Kidney (tissue), 22 donors: ENCODE measurements at places on chromosomes 1 and 21. TPM values are rescaled to one million over a fixed set of nuclear protein-coding genes. Genes with fewer than 3 reads are reported as not detected.

- no peaks in the 10 kb centered on the region for H3K4me1 ChIP-seq
- H3K27ac ChIP-seq = no peak overlapping the region
- no peaks in the 10 kb centered on the region for H3K27me3 ChIP-seq
- no peaks in the 10 kb centered on the region for H3K36me3 ChIP-seq
- no peak for DNase-seq
- H3K4me3 ChIP-seq = no peak overlapping the region
These were observed 229.5 kb upstream of the USP24 start for GRCh38 chr1:55444667-55445066.

- H3K4me1 ChIP-seq = no peaks in the 10 kb centered on the region
- H3K36me3 ChIP-seq = no peaks in the 10 kb centered on the region
- no peaks in the 10 kb centered on the region for H3K27me3 ChIP-seq
- H3K27ac ChIP-seq = no peak overlapping the region
- H3K4me3 ChIP-seq = no peak overlapping the region
These were observed 74.3 kb upstream of the VANGL1 start for GRCh38 chr1:115567431-115567830.

The NIBAN1 gene
- 2.6 TPM for polyA plus RNA-seq

The PANK4 gene
- 13.3 TPM for polyA plus RNA-seq

The B3GALNT2 gene
- polyA plus RNA-seq = 2.0 TPM
